Stimulated activated CD4-positive, alpha-beta T cell treated with anti-CD3 and anti-CD28 coated beads, Interleukin-2, amount 100 ng/mL, for 48 hours (primary cell): ENCODE measurements at places on chromosomes 6 and 20.

DNA sequence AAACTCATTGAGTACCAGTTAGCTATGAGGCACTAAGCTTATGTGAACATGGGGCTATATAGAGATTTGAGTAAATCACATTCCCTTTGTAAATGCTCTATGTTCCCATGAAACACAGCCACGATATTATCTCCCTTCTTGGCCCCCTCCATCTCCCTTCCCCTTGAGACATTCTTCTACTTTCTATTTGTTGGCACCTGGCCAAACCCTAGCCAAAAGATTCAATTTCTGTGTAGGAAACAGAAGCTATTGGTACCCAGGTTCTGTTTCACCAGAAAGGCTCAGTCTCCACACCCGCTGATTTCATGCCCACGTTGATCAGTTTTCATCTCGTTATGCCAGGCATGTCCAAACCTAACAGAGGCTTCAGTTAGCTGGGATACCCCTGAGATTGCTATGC, 145.5 kb upstream of the LAMP5 start:
- no peak for DNase-seq

DNA sequence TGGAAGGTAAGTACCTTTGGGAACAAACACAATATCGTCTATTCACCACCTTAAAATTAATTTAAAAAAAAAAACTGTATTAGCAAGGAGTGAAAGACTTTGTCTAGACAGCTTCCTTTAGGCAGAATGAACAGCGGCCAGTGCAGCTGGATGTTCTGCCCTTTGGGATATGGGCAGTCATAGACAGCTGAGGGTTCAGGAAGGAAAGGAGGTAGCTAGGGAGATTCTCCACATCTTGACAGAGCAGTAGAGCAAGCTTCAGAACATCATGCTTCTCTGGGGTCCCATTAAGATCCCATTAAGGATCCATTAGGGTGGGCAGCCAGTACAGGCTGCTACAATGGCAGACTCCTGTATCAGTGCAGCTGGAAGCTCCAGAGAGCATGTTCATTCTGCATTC, 46.5 kb upstream of the PLCB4 start:
- DNase-seq: no peak

DNA sequence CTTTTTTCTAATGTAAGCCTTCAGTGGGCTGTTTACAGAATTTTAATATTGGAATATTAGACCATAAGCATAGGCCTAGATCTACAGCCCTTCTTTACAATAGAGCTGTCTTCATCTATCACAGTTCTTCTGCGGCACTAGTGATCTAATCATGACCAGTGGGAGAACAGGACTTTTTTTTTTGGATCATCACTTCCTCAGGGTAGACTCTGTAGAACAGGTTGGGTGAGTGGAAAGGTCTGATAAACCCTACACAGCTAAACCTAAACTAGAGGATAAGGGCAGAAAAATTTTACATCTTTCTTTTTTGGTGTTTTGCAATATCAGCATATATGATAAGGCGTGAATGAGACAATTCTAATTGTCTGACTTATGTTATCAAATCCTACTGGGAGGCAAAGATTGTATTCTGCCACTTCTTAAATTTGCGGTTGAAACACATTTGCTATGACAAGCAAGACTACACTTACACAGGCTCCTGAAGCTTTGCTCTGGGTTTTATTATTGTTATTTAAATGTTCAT, 52.2 kb downstream of the GOPC start:
- DNase-seq: no peak

GRCh38 chr20:41534842-41535241, 83.3 kb downstream of the CHD6 start:
- DNase-seq: no peak

- no peak for DNase-seq
Observed at GRCh38 chr6:100488244-100488643, 23.5 kb upstream of the SIM1 start.

DNA sequence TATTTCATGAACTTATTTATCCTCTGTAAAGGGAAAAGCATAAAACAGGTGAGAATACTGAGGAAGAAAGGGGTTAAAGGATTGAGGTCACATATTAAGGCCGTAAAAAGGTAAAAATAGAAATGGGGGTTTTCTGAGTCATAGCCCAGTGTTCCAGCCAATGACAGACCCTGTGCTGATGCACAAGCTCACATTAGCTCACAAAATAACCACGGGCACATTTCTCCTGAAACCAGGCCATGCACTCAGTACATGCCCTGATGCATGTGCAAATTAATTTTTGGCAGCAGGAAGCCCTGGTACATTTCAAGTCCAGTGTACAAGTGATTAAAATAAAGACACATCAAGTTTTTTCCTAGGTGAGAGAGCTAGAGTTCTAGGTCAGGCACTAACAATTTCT, 194.4 kb downstream of the TMEM200A start:
- no peak for DNase-seq

DNA sequence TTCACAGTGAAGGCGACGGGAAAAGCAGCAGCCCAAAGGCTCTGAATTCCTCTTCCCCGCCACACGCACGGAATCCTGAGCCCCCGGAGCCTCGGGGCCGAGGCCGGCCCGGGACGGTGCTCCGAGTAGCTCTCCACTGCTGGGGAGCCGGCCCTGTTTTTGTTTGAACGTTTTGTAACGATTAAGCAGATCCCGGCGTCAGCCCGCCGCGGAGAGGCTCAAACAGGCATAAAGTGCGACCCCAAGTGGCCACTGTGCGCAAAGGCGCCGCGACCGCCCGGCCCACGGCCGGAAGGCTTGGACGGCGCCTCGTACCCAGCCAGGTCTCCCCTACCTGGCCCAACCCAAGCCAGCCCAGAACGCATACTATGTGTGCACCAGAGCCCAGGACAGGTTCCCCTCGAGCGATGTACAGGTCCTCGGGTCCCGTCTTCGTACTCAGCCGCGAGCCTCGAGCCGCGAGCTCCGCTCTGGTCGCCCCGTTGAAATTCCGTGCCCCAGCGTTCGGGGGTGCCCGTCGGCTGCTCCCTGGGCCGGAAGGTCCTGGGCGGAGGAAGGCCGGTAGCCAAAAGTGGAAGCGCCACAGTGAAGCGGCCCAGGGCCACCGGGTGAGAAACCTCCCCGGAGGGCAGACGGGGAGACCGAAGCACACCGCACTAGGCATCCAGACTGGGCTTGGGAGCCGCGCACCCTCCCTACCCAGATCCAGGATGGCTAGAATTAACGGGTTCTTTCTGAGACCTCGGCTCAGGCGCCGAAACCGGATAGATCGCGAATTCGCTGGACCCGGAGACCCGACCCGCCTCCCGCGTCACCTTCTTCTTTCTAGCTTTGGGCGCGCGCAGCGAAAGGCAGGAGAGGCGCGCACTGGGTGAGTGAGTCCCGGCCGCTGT, 1.2 kb upstream of the MAFB start:
- peak; percentile 82 for DNase-seq

DNA sequence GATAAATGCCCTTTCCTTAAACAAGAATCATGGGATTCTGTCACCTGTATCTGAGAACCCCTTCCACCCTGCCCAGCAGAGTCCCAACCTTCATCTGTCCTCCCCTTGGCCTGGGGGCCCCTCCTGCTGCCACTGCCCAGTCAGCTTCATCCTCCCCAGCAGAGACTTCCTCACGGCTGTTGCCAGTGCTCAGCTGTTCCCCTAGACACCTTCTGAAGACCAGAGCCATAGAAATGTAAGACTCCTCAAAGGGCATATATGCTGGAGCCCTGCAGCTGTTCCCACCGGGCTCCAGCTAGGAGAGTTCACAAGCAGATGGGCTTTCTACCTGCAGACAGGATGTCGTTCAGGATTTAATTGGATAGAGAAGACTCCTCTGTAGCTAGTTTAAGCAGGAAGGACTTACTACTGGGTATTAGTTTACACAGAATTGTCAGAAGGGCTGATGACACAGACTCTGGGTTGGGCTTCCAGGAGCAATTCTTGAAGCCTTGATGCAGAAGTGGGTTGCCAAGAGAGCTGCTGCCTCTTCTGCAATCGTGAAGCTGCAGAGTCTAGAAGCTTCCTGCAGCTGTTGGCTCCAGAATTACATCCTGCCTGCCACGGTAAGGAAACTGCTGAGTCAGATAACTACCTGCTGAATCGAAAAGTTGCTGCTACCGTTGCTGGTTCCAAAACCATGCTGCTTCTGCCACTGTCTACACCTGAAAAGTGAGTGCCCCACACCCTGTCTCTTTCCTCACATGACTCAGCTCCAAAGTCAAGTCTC, 57.1 kb upstream of the MLN start:
- DNase-seq: no peak

- no peak for DNase-seq
Observed at GRCh38 chr6:139230391-139230840, 61.4 kb downstream of the TXLNB start.

DNA sequence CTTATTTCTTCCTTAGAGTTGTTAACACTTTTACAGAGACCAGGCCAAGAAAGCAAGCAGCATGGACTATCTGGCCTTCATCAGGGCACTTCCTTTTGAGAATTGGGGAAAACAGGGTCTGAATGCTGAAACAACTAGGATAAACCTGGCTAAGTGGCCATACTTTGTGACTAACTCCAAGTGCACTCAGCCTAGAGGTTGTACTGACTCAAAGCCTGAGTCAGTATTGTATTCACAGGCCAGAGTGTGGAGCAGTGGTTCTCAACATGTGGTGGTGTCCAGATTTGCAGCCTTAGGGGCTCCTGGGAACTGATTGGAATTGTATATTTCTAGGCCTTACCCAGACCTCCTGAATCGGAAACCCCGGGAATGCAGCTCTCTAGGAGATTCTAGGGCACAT, 20.1 kb downstream of the SEC23B start:
- no peak for DNase-seq

- peak; percentile 76 for DNase-seq
Observed at GRCh38 chr6:142112451-142113061, 20.2 kb upstream of the GJE1 start.

DNA sequence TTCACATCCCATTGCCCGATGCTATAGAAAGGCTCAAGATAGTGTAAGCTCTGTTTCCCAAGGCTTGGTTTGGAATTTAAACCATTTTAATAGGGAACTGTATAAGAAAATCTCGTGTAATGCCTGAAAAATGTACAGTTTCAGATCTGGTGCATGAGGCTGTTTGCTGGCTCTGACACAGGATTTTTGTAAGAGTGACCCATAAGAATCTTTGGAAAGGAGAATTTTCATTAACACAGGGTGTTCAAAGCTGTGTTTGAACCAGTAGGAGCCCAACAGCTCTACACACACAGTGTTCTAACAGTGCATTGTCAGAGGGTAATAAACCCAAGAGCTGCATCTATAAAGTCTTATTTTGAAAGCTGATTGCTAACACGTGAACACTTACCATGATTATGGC, 293.5 kb downstream of the PRL start:
- DNase-seq: no peak

DNA sequence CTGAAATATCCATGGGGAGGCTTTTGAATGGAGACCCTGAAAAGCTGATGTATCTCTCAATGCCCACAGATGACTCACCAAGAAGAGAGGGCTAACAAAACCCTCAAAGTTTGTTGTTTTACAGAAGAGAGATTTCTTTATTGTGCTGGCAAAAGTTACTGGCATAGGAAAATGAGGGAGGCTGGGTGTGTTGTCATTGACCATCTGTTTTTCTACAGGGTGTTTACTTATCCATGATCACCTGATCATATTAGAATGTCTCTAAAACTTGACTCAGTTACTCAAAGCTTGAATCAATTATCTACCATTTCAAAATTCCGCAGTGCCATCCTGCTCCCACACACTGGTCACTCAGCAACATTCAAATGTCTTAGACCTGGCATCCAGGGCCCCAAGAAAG, 9.8 kb downstream of the NCOA6 start:
- DNase-seq: no peak

DNA sequence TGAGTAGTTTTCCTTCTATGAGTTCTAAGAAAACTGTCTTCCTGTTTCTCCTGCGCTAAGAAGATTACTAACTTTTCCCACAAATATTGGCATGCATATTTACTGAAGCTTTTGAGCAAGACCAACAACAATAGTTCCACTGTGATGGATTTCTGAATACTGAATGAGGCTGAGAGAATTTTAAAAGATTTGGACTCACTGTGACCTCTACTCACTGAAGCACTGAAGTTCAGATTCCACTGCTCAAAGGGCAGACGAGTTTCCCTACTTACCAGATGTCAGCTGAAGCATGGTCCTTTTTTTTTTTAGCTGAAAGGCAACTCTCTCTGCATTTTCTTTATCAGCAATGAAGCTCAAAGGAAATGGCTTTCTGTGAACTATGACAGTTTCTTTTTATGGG, 718.5 kb downstream of the RFPL4B start:
- no peak for DNase-seq

DNA sequence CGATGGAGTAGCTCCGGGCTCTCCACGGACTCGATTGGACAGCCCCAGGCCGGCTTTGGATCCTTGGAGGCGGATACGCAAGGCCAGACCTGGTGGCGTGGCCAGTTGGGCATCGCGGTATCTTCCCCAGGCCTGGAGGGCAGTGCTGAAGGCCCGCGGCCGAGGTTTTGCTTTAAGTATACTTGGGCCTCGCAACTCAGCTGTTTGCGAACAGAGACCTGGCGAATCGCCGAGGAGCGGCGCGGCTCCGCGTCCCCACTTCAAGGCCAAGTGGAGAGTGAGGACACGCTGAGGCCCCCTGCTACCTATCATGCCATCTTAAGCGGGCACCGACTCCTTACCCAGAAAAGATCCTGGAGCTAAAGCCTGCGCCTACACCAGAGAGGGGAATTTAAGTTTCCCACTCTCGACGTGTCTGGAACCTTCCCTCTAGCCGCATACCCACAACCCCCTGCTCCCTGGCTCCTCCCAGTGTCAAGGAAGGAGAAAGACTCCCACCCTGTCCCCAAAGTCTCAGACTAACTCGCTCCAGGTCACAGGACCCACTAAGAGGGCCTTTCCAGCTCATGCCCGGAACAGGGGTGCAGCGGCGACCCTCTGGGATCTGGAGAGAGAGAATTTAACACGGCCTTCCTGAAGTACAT, 4.1 kb downstream of the LINC00237 start:
- DNase-seq: no peak

- DNase-seq: no peak
Observed at GRCh38 chr20:53662595-53662994, 69.0 kb upstream of the ZNF217 start.

DNA sequence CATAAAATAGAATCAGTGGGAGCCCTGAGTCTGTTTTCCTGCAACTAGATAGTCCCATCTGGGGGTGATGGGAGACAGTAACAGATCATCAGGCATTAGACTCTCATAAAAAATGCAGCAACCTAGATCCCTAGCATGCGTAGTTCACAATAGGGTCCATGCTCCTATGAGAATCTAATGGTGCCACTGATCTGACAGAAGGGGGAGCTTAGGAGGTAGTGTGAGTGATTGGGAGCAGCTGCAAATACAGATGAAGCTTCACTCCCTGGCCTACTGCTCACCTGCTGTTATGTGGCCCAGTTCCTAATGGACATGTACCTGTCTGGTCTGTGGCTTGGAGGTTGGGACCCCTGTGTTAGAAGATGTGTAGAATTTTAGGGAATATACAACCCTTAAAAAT, 904.5 kb upstream of the EPHA7 start:
- no peak for DNase-seq

DNA sequence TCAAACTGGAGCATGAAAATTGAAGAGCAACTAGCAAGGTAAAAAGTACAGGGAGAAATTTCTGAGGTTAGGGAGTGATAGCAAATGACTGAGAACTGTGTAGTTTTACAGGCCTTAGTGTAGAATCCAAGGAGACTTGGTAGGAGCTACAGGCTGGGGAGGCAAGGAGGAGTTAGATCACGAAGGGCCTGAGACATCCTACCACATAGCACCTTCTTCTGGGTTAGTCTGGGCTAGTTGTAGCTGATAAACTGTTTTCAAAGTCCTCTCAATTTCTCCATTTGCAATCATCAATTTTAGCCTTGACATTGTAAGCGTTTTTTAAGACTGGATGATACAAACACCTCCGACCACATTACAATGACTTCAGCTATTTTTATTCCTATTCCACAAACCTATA, 209.7 kb downstream of the TMEM200A start:
- DNase-seq: no peak

GRCh38 chr6:135228486-135228885, 47.4 kb downstream of the MYB start:
- no peak for DNase-seq
